ENCODE measurements at places on chromosomes 2 and 18. TPM values are rescaled to one million over a fixed set of nuclear protein-coding genes. Genes with fewer than 3 reads are reported as not detected.

DNA sequence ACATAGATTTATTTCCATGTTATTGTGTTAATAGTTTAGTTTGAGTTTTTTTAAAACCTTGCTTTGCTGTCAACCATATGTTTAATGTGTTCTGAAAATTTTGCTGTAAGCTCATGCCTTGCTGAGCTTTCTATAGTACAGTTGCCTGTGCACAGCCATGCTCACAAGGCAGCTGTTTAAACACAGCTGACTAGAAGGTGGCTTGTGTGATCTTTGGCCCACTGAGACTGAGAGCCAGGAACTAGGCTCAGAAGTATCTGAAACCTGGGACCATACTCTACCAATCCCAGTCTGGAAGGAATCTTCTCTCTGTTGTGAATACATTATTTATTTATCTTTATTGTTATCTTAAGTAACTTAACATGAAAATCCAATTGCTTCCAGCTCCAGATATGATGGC, 350.5 kb downstream of the KIAA1328 start:
- DNase-seq: peak; percentile 57

DNA sequence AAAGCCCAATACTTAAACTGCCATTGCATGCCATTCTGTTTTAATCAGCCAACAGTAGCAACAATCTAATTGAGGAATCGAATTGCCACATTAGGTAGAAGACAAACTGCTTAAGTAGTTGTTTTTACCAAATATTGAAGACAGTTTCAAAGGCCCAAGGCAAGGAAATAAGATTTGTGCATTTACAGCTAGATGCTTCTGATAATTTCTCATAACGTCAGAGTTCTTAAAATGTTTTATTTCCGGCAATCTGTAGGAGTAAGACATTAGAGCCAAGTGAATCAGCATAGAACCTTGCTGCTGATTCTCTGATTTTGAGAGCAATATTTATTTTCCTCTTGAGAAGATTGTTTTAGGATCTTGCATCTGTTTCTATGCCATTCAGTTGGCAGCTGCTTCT, 174.3 kb downstream of the RBM43 start:
- DNase-seq: no peak

GRCh38 chr2:178732913-178733312, 74.3 kb downstream of the TTN start:
- no peak for DNase-seq

GRCh38 chr2:38066421-38067115, 9.4 kb downstream of the CYP1B1 start:
- no peak for DNase-seq

LONRF2 gene
- total RNA-seq: 14.2 TPM

GRCh38 chr2:203685081-203685621, 21.3 kb upstream of the CD28 start:
- DNase-seq: no peak

MYL12A gene
- total RNA-seq: 102 TPM

DNA sequence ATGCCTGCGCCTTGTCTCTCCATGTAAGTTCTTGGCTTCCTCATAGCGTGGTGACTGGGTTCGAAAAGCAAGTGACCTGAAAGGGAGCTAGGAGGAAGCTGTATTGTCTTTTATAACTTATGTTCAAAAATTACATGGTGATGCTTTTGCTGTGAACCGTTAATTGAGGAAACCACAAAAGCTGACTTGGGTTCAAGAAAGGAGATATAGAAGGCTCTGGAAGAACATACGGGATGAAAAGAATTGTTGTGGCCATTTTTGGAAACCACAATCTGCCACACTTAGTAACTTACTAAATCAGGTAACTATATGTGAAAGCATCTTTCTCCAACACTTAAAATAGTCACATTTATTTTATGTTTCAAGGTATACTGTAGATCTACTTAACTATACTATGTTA, 177.0 kb upstream of the RBMS1 start:
- DNase-seq: no peak

GRCh38 chr2:21376864-21377263, 253.1 kb downstream of the TDRD15 start:
- DNase-seq: no peak

GRCh38 chr2:229230256-229230655, 40.8 kb downstream of the PID1 start:
- no peak for DNase-seq

DNA sequence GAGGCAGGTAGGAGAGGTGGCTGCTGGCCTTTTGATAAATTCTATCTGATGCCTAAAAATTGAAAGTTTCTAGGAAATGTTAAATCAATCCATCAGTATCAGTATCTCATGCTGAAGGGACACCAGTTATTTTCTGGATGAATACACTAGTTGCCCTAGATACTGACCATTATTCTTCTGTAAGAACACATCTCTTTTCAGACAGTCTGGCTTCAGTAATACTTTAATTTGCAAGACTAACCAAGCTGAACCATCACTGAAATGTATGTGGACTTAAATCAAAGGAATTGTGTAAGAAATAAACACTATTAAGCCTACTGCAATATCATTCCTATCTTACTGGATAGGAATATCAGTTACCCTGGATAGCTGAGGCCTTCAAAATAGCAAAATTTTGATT, 1546.3 kb downstream of the LRP1B start:
- DNase-seq: no peak

DNA sequence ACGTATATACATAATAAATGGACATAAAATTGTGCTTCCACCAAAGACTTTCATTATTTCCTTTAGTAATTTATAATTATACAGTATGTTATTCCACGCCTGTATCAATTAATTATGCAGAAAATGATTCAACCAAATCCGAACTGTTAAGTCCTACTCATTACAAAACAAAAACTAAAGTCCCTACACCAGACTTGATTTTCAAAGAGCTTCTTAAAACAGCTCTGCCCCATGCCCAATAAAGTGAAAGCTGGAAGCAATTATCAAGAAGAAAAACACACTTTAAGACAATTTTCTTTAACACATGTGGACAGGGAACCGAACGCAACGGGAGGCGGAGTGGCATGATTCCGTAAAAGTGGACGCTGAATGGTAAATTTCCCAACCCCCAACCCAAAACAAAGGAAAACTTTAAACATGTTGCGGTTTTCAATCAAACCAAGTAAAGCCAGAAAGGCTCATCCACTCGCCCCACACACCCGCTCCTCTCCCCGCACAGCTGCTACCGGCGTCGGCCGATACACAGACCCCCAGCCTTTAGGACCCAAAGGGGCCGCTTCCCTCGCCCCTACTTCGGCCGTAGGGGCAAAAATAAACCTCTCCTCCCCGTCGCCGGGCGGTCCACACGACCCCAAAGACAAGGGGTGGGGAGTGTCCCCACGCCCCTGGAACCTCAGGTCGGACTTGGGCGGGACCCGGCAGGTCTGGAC, 705 bp downstream of the YES1 start:
- DNase-seq: no peak

DNA sequence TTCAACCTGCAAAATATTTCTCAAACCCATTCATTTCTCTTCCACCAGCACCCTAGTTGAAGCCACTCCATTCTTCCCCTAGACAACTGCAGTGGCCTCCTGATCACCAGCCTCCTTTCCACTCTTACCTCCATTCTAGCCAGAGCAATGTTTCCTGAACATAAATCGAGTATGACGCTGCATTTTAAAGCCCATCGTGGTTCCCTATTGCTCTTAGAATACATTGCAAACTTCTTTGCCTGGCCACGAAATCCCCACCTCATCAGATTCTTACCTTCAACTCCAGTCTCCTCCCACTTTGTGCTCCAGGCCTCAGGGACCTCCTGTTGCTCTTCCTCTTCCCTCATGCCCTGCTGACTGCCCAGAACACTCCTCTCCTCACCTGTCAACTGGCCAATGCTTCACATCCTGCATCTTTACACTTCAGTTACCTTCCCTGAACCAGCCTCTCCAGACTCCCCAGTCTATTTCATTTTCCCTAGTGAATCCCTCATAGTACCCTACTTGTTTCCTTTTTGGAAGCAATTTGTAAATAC, 176.5 kb upstream of the CTAGE1 start:
- no peak for DNase-seq

DNA sequence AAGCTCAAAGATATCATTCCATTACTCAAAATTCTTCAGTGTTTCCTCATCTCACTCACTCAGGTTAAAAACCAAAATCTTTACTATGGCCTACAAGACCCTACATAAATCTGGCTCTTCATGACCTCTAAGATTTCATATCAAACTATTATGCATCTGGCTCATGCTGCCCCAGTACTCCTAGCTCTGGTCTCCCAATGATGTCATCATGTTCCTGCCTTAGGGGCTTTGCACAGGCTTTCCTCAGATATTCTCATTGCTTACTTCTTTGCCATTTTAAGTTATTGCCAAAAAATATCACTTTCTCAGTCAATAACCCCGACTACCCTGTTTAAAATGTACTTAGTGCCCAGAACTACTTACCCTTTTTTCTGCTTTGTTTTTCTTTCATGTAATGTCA, 33.0 kb upstream of the SPOPL start:
- DNase-seq: no peak

UGT1A5 gene
- not detected for total RNA-seq

TMEFF2 gene
- not detected for total RNA-seq

- DNase-seq: no peak
Measured at GRCh38 chr2:31888550-31888949, 122.3 kb downstream of the MEMO1 start.

DNA sequence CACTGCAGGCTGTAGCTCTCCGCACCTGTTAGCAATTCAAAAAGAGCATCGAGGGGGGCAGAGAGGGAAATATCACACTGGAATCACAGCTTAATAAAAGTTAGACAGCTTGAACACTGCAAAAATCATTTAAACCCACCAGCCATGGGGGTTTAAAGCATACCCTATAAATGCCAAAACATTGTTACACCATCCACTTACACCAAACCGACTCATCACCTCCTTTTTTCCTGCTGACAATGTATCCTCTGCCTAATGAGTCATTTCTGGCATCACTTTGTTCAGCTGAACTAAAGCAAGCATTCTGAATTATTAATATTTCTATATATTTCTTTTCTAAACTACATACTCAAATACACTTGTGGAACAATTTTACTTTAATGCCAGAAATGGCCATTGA, 21.6 kb downstream of the MC4R start:
- DNase-seq: no peak

DNA sequence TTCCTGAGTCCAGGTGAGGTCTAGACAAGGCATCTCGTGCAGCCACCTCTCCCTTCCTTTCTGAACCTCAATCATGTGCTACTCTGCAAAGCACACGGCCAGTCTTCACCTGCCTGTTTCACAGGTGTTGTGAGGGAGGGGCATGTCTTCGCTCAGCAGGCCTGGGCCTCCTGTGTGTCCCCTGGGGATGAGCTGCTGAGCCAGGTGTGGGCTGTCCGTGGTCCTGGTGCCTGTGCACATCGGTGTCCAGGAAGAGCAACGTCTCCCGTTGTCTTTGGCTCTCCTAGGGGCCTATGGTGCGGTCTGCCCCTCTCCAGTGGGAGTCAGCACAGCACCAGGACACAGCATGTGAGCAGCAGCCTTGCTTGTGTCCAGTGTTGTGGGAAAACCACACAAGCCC, 16.7 kb downstream of the ARHGEF4 start:
- no peak for DNase-seq

- DNase-seq: no peak
Measured at GRCh38 chr2:188456114-188456909, 164.6 kb downstream of the GULP1 start.
